Sigmoid colon (tissue), 7 donors: ENCODE measurements at places on chromosomes 3 and 15. TPM values are rescaled to one million over a fixed set of nuclear protein-coding genes. Genes with fewer than 3 reads are reported as not detected.

TMCO5A gene
- total RNA-seq, result not detected

- no peak overlapping the region for H3K4me3 ChIP-seq
- no peaks in the 10 kb centered on the region for H3K4me1 ChIP-seq
- H3K27me3 ChIP-seq, result no peaks in the 10 kb centered on the region
- peaks cover 12% of the 10 kb centered on the region for H3K36me3 ChIP-seq
- DNase-seq, result no peak
- no peak overlapping the region for H3K27ac ChIP-seq
Observed at GRCh38 chr15:88469321-88469720, 1.8 kb downstream of the MRPS11 start.

ITIH1 gene
- total RNA-seq, result not detected

GRCh38 chr3:69770219-69770618 lies 31.0 kb downstream of the MITF start:
- H3K4me3 ChIP-seq, result no peak overlapping the region
- no peak for DNase-seq
- H3K27me3 ChIP-seq, result no peaks in the 10 kb centered on the region
- H3K36me3 ChIP-seq, result no peaks in the 10 kb centered on the region

DNA sequence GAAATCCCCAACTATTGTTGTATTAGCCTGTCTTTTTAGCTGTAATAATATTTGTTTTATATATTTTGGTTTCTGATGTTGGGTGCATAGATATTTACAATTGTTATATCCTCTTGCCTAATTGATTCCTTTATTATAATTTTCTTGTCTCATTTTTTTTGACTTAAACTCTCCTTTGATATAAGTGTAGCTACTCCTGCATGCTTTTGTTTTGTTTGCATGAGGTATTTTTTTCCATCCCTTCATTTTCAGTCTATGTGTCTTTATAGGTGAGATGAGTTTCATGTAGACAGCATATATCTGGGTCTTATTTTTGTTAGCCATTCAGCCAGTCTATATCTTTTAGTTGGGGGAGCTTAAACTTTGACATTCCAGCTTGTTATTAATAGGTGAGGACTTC lies 37.4 kb downstream of the FAIM start:
- peaks cover 8% of the 10 kb centered on the region for H3K36me3 ChIP-seq
- no peaks in the 10 kb centered on the region for H3K4me1 ChIP-seq
- DNase-seq, result no peak

RYR3 gene
- total RNA-seq, result 20.2 TPM

- no peak for DNase-seq
- no peak overlapping the region for H3K4me3 ChIP-seq
- H3K27ac ChIP-seq, result no peak overlapping the region
- H3K36me3 ChIP-seq, result no peaks in the 10 kb centered on the region
- H3K27me3 ChIP-seq, result no peaks in the 10 kb centered on the region
- no peaks in the 10 kb centered on the region for H3K4me1 ChIP-seq
Observed at GRCh38 chr3:72536878-72537267, 311.4 kb downstream of the SHQ1 start.

DNA sequence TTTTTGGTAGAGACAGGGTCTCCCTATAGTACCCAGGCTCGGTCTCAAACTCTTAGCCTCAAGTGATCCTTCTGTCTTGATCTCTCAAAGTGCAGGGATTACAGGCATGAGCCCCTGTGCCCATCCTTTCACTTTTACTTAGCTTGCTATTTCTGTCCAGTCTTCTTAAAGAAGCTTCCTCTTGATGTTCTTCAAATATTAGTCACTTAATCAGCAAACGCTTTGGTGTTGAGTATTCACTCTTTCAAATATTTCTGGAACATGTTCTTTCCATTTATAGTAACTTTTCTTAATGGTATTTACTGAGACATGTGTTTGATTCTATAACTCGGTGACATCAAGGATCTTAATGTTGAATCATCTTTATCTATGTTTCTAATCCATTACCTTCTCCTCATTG lies 122.1 kb downstream of the CNTN6 start:
- DNase-seq, result no peak
- H3K27me3 ChIP-seq, result no peaks in the 10 kb centered on the region
- H3K36me3 ChIP-seq, result no peaks in the 10 kb centered on the region
- H3K4me1 ChIP-seq, result no peaks in the 10 kb centered on the region
- no peak overlapping the region for H3K4me3 ChIP-seq
- no peak overlapping the region for H3K27ac ChIP-seq

GRCh38 chr3:33637482-33637881 lies 80.6 kb downstream of the CLASP2 start:
- no peaks in the 10 kb centered on the region for H3K4me1 ChIP-seq
- DNase-seq, result no peak
- no peaks in the 10 kb centered on the region for H3K36me3 ChIP-seq

DZIP3 gene
- 9.4 TPM for total RNA-seq

DNA sequence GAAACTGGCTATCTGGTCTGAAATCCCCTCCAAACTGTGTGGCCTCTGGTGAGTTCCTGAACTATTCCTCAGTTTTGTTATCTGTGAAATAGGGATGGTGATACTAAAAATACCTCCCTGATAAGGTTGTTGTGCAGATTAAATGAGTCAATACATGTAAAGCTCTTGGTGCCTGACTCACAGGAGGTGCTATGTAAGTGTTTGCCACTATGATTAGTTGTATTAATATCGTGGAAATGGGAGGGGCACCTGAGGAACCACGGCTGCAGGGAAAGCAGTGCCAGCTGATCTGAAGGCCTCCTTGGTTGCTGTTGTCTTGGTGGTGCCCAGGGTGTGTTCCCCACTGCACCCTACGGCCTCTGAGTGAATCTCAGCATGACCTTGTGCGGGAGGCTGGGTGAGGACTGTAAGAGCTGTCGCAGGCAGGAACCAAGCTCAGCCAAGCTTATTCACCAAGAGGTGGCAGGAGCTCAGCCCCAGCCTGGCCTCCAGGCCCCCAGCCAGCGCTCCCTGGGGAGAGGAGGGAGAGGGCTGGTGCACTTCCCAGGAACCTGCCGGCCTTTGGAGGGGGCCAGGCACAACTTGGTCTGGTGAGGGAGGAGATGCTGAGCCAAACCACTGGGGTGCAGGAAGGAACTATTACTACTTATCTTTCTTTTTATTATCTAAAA lies 44.8 kb upstream of the CCDC174 start:
- H3K36me3 ChIP-seq, result no peaks in the 10 kb centered on the region
- no peak for DNase-seq
- H3K27me3 ChIP-seq, result peaks cover 39% of the 10 kb centered on the region
- H3K4me3 ChIP-seq, result no peak overlapping the region
- H3K27ac ChIP-seq, result no peak overlapping the region

DNA sequence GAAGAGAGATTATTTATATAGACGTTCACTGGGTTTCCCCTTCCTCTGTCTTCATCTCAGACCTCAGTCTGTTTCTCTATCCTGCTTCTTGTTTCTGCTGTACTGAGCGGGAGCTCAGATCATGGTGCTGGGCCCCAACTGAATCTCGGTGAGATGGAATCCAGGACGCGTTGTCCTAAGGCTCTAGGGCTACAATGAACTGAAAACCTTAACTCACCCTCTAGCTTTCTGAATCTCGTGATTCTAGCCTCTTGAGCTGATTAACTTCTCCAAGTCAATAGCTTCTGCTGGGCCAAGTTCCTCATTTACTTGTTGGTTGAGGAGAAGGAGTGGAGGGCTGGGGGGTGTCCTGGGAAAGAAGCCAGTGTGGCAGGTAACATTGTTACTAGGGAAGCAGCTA lies 32.7 kb upstream of the MAP3K13 start:
- DNase-seq, result no peak
- no peaks in the 10 kb centered on the region for H3K27me3 ChIP-seq
- no peak overlapping the region for H3K27ac ChIP-seq
- H3K36me3 ChIP-seq, result no peaks in the 10 kb centered on the region

GRCh38 chr3:127480196-127480954 lies 110.2 kb downstream of the TPRA1 start:
- no peaks in the 10 kb centered on the region for H3K36me3 ChIP-seq
- DNase-seq, result peak; percentile 24
- H3K27ac ChIP-seq, result no peak overlapping the region
- H3K4me1 ChIP-seq, result no peaks in the 10 kb centered on the region

DNA sequence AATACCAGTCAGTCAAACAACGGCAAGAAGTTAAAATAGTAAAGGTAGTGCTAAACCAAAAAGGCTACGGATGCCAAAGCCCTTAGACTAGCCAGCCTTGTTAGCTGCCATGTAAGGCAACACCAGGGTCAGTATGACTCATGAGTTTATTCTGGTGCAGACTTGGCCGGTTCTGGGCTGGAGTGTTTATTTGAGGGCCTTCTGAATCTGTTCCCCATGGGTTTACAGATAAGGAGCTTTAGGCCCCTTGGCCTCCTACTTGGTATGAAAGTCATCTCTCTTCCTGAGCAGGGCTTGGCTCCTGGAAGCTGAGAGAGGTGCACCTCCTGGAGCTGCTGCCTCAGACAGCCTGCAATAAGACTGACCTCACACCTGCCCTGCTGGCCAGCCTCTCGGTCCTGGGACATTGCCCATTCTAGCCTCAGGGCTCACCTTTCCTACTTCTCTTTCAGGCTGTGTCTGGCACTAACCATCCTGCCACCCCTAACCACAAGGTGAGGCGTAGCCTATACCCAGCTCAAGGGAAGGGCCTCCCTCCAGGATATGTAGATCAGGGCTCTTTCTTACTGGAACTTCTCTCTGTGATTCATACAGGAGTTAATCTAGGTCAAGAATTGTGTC lies 10.4 kb upstream of the RTP1 start:
- no peaks in the 10 kb centered on the region for H3K4me1 ChIP-seq
- H3K4me3 ChIP-seq, result no peak overlapping the region
- peak overlapping the region; percentile 79 for H3K27ac ChIP-seq
- DNase-seq, result peak; percentile 86
- no peaks in the 10 kb centered on the region for H3K36me3 ChIP-seq

DNA sequence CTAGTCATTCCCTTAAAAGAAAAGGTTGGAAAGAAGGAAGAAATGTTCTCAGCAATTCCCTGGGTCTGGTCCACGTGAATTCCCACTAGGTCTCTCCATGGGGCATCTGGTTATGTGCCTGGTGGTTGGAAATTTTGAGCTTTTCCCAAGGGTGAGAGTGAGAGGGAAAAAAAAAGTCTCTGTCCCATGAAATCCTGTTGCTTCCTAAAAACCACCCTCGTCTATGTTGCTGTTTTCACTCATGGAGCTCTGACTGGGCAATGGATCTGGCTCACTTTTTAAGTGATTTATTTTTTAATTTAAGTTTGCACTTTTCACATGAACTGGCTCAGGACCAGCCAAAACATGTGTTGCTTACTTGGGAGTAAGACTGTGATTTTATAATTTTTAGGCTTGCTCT lies 190.1 kb downstream of the CHST2 start:
- H3K27me3 ChIP-seq, result no peaks in the 10 kb centered on the region
- no peaks in the 10 kb centered on the region for H3K4me1 ChIP-seq
- H3K4me3 ChIP-seq, result no peak overlapping the region
- no peak overlapping the region for H3K27ac ChIP-seq

GRCh38 chr3:126015075-126015474 lies 46.1 kb downstream of the ROPN1B start:
- H3K27ac ChIP-seq, result no peak overlapping the region
- H3K36me3 ChIP-seq, result peaks cover 43% of the 10 kb centered on the region
- H3K27me3 ChIP-seq, result no peaks in the 10 kb centered on the region
- H3K4me3 ChIP-seq, result no peak overlapping the region

CLN6 gene
- total RNA-seq, result 10.4 TPM

SEMA6D gene
- 6.9 TPM for total RNA-seq

DNA sequence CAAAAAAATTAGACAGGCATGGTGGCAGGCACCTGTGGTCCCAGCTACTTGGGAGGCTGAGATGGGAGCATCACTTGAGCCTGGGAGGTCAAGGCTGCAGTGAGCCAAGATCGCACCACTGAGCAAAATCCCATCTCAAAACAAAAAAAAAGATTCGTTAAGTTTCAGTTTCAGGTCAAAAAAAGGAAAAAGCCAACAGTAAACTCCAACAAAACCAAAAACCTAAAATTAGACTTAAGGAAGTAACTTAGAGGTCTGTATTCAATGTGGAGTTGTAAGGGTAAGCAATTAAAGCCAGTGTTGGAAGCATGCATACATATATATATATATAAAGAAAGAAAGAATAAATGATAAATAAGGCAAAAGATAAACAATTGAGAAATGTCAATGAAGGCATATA lies 11.8 kb downstream of the KPNA1 start:
- H3K27ac ChIP-seq, result no peak overlapping the region
- no peaks in the 10 kb centered on the region for H3K27me3 ChIP-seq
- H3K36me3 ChIP-seq, result no peaks in the 10 kb centered on the region
- H3K4me1 ChIP-seq, result no peaks in the 10 kb centered on the region

CA12 gene
- total RNA-seq, result 2.1 TPM

DNA sequence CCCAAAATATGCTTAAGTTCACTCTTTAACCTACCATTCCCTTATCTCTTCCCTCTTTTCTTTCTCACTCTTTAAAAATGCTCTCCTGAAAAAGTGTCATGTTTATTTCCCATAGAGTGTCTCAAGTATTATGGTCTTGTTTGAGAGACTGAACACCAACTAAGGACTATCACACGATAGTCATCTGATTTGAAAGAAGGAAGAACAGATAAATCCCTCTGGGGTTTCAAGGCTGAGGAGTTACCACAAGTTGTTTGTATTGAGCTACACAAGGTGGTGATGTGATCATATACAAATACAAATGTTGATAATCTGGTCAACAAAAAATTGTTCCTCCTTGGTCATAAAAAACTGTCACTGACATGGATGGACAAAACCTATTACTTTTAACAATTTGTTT lies 13.8 kb downstream of the MEIS2 start:
- H3K27me3 ChIP-seq, result no peaks in the 10 kb centered on the region
- H3K4me3 ChIP-seq, result no peak overlapping the region
- H3K4me1 ChIP-seq, result peaks cover 84% of the 10 kb centered on the region
- peaks cover 3% of the 10 kb centered on the region for H3K36me3 ChIP-seq
- DNase-seq, result no peak
- H3K27ac ChIP-seq, result peak overlapping the region; percentile 96

NEIL1 gene
- 51.5 TPM for total RNA-seq

DNA sequence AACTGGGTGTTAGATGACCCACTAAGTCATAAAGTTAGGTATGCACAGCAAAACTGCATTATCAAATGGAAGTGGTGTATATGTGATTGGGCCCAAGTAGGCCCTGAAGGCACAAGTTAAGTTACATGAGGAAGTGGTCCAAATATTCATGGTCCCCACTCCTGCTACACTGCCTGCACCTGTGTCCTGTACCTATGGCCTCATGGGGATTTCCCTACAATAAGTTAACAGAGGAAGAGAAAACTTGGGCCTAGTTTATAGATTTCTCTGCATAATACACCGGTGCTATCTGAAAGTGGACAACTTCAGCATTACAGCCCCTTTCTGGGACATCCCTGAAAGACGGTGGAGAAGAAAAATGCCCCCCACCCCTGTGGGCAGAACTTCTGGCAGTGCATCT lies 41.5 kb downstream of the STRIT1 start:
- no peaks in the 10 kb centered on the region for H3K36me3 ChIP-seq
- no peak overlapping the region for H3K4me3 ChIP-seq
- H3K27ac ChIP-seq, result no peak overlapping the region

GRK7 gene
- total RNA-seq, result not detected

CCDC191 gene
- total RNA-seq, result 5.5 TPM

DNA sequence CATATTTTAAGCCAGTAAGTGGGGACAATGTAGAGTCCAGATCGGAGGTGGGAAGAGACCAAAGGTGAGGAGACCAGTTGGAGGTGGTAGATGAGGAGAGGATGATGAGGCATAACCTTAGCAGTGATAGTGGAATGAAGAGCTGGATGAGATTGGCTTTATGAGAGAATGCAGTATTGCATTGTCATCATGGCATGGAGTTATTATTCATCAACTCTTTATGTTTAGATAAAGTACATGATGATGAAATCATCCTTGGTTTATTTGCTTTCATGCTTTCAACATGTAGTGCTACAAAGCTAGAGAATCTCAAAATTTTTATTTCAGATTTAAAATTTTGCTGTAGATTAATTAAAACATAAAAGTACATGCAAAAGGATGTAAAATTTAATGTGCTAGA lies 64.0 kb downstream of the PPM1L start:
- H3K36me3 ChIP-seq, result no peaks in the 10 kb centered on the region
- no peak overlapping the region for H3K4me3 ChIP-seq
- DNase-seq, result no peak
- no peaks in the 10 kb centered on the region for H3K27me3 ChIP-seq

PARP14 gene
- total RNA-seq, result 59.1 TPM
